ENCODE measurements at places on chromosomes 2 and 18. TPM values are rescaled to one million over a fixed set of nuclear protein-coding genes. Genes with fewer than 3 reads are reported as not detected.

- no peak for DNase-seq
Measured at GRCh38 chr2:226794751-226795171, 4.9 kb downstream of the IRS1 start.

DNA sequence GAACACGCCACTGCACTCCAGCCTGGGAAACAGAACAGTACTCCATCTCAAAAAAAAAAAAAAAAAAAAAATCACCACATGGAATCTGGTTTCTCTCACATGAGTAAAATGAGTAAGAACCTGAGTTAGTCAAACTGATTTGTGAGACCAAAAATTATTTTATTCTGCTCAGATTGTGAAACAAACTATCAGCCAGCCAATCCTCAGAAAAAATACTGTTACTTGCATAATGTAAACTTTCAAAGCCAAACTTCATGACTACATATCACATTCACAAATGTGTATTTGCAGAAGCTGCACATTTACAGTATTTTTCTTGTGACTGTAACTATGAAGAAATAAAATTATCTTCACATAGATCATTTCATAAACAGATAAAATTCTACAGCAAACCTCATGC is 23.2 kb downstream of the SUMO1 start:
- DNase-seq = no peak

DNA sequence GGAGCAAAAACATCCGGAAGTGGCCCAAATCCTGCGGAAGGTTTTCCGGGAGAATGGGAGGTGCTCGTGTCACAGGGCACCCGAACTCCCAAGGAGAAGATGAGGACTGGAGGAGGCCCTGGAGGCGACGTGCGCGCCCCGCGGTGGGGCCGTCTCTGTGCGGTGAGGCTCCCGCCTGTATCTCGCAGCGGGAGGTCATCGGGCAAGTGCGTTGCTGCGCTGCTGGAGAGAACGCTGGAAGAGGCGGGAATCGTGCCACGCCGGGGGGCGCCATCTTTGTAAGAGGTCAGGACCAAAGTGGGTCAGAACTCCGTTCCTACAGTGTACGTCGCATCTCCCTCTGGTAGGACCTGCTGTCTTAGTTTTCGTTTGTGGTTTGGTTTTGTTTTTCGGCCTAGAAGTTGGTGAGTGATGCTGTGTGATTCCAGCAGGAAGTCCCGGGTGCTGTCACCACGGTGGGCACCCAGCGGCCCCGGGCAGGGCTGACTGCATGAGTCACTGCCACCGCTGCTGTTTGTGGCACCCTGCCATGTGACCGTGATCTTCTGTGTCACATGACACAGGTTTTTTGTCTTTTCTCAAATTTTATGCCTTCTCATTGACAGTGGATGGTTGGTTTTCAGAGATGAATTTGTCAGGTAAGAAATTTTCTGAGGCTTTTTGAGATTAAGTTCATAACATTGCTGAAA is 21.5 kb upstream of the ATP9B start:
- no peak for DNase-seq

GRCh38 chr18:6589923-6590322 is 139.6 kb upstream of the ARHGAP28 start:
- DNase-seq = no peak

DNA sequence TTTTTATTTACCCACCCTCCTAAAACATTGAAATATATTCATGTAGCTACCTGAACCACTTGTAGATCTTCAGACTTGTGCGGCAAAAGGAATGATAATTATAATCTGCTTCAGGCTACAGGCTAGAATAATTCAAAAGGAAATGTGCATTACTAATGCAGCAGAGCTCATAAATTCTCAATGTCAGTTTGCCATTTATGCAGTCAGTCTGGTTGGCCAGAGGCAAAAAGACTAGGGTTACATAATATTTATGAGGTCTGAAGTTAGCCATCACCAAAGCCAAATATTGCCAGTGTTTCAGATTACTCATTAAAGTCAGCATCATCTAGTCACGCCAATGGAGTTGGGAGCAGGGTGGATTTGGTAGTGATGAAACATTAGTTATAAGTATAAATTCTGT is 38.9 kb downstream of the METAP1D start:
- DNase-seq = no peak

DNA sequence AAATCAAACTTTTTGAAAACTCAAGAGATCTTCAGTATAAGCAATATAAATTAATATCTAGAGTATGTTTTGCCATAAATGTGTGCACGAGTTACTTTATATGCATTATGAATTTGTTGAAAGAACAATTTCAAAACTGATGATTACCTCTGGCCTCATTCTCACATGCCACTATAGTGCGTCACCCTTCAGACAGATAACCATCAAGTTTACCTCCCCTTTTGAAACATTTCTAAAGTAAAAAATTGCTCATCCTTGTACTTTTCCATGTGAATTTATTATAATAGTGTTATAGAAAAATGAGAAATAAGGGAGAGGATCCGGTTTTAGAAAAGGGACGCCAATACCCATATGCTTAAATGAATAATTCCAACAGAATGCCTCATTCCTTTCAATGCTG is 38.3 kb downstream of the ZEB2 start:
- DNase-seq = no peak

Gene OBSL1
- 148 TPM for polyA plus RNA-seq

GRCh38 chr2:98063291-98063854 is 23.6 kb upstream of the VWA3B start:
- peak; percentile 62 for DNase-seq

Gene MXD1
- 16.2 TPM for polyA plus RNA-seq

Gene CD207
- polyA plus RNA-seq = not detected

GRCh38 chr2:189366349-189366748 is 74.9 kb upstream of the WDR75 start:
- DNase-seq = no peak

DNA sequence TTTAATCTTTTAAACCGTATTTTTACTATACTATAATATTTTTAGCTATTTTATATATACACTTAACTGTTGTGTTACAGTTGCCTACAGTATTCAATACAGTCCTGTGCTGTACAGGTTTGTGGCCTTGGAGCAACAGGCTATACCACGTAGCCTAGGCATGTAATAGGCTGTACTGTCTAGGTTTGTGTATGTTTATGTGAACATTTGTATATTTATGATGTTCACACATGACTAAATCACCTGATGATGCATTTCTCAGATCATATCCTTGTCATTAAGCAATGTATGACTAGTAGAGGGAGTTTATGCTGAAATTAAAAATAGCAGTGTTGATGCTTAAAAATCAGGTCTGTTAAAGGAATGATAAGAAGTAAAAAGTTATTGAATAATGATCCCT is 92.3 kb upstream of the RANBP2 start:
- no peak for DNase-seq

DNA sequence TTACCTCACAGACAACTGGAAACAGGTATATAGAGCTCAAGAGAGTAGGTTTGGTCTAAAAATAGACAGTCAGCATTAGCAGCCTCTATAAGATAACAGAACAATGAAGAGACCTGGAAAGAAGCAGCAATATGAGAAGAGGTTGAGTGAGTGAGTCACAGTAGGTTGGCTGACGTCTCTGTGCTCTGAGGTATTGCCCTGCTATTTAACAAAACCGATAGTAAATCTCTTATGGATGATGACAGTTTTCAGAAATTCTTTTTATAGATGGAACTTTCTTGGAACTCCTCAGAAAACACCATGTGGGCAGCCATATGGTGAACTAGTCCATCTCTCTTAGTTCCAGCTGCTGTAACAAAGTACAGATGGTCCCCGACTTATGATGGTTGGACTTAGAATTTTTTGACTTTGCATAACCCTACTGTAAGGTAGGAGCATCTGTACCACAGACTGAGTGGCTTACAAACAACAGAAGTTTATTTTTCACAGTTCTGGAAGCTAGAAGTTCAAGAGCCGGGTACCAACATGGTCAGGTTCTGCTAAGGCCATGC is 123.5 kb downstream of the MBD2 start:
- DNase-seq = no peak

Gene RGPD4
- polyA plus RNA-seq = 0.14 TPM

Gene R3HDM1
- 54.1 TPM for polyA plus RNA-seq

GRCh38 chr2:57602733-57603132 is 443.9 kb upstream of the VRK2 start:
- no peak for DNase-seq

Gene CREG2
- polyA plus RNA-seq = 24.7 TPM

Gene SPDYA
- polyA plus RNA-seq = 1.4 TPM

GRCh38 chr2:158273791-158274190 is 172.1 kb downstream of the UPP2 start:
- DNase-seq = peak; percentile 15

GRCh38 chr18:11548916-11549551 is 60.4 kb upstream of the SLC35G4 start:
- no peak for DNase-seq

- DNase-seq = peak; percentile 14
Measured at GRCh38 chr18:52340406-52341102, 557 bp downstream of the DCC start.

- DNase-seq = no peak
Measured at GRCh38 chr18:59416818-59417217, 57.8 kb upstream of the LMAN1 start.

GRCh38 chr18:74281011-74281979 is 10.5 kb downstream of the CYB5A start:
- DNase-seq = no peak

GRCh38 chr2:200159357-200159707 is 147.2 kb upstream of the SPATS2L start:
- DNase-seq = no peak

DNA sequence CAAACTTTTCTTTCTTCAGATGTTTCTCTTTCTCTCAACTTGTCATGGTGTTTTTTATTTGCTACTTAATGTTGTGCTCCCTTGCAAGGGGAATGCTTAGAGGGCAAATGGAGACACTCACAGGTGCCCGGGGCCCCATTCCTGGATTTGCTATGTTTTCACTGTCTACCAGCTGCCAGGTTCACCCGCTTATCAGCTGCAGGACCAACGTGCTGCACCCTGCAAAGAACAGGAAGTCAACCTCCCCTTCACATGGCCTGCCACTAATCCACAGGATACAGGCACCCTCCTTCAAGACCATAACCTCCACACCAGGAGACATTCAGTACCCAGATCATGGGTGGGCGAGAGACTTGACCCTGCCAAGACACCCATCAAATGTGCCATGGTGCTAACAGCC is 237.6 kb upstream of the STON1 start:
- DNase-seq = no peak

Gene DYSF
- polyA plus RNA-seq = 6.8 TPM
